LNCaP clone FGC (cell line): ENCODE measurements at places on chromosomes 11 and 22.

DNA sequence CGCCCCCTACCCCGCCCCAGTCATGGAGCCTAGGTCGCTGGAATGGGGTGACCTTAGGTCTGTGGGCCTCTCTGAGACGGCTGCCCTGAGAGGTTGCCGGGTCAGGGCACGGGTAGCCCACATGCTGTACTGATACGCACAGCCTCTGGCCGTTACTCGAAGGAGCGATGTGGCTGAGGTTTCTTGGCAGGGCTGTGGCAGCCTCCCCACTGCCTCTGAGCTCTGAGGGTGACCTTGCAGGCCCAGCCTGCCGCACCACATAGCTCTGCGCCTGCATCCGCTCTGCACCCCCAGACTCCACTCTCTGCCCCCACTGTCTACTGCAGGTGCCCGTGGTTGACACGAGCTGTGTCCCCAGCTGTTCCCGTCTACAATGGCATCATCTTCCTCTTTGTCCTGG, 7.3 kb downstream of the ZDHHC8 start:
- no peak for DNase-seq

DNA sequence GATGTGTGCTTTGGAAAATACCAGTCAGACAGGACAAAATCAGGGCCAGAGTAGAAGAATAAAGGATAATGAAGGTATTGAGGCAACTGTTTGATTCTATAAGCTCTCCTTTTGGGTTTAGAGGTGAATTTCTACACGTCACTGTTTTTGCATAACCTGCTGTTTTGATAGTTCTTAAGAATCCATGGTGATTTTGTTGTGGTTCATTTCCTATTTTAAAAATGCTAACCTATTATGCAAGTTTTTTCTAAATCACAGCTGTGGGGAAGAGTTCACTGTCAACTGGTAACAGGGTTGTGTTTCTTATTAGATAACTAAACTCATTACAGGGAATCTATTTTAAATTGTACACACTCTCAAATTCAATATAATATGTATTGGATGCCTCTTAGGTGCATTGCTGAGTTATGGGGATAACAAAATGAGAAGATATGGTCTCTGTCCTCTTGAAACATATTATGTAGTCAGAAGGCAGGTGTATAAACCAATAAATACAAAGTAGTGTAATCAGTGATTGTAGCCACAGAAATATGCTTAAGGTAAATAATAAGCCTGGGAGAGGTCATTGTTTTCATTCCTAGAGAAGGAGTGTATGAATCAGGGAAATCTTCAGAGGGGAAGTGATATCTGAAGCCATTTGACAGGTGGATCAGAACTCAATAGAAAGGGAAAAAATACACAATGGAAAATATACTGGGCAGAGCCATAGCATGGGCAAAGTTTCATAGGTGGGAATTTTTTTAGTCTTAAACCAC, 192.5 kb downstream of the FAT3 start:
- DNase-seq: no peak

DNA sequence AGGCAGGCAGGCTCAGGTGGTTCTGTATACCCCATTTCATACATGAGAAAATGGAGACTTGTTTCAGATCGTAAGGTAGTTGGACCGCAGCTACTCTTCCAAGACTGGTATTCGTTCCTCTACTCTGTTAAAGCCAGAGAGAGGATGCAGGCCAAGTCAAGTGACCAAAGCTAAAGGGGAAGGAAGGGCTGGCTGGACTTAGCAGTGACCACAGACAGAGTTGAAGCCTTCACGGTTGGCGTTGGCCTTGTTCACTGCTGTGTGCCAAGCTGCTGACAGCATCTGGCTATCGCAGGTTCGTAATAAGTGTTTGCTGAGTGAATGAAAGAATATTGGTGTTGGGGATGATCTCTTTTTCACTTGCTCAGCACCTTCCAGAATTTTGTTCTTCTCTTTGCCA, 64.2 kb downstream of the PTPRJ start:
- DNase-seq: no peak

DNA sequence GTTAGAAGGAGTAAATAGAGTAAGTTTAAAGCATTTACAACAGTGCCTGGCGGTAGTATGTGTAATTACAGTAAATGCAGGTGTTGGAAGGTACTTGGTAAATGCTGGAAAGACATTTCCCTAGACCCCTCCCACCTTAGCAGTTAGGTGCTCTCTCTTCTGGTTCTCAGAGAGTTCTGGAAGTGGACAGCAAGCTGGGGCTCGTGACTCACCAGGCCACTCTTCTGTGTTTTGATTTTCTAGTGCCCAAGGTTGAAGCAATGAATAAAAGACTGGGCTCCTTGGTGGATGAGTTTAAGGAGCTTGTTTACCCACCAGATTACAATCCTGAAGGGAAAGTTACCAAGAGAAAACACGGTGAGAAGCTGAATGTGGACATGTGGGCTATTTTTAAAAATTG, 27.6 kb downstream of the SNU13 start:
- no peak for DNase-seq

DNA sequence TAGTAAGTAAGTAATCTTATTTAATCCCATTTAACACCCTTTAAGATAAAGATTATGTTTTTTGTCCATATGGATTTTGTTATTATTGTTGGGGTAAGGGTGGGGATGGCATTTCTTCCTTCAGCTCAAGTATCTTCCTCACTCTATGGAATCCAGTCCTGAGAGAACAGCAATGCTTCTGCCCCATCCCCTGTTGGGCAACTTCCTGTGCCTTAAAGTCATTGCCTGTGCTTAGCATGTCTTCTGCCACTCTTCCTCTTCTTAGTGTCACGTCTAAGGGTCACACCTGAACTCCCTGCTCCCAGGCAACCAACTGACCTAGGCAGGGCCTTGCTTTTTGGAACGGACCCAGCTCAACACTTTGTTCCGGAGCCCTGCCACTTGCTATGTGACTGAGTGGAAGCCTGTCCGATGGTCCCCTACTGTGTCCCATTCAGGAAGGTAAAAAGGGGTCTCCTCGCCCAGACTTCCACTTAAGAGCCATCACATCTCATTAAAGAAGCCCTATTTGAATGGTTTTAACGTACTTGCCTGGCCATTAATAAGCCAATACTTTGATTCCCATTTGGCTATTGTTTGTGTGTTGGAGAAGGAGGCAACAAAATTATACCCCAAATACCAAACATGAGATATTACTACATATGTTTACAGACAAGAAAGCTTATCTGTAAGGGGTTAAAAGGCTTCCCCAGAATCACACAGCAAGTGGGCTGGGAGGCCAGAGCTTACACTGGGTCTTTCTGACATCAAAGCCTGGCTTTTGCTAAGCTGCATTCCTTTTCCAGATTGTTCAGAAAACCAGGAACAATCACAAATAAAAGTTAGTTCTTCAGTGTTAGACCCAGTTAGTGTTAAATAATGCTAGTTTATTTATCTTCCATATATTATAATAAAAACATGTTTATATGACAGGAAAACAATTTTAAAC, 59.2 kb downstream of the RAB38 start:
- DNase-seq: no peak
